ENCODE measurements at places on chromosomes 3 and 15.
A peak's percentile ranks its signal among the peaks of the same experiment; 100 is the strongest.

GRCh38 chr3:127139601-127140500 lies 53.1 kb upstream of the PRR23E start:
- no peak for DNase-seq

DNA sequence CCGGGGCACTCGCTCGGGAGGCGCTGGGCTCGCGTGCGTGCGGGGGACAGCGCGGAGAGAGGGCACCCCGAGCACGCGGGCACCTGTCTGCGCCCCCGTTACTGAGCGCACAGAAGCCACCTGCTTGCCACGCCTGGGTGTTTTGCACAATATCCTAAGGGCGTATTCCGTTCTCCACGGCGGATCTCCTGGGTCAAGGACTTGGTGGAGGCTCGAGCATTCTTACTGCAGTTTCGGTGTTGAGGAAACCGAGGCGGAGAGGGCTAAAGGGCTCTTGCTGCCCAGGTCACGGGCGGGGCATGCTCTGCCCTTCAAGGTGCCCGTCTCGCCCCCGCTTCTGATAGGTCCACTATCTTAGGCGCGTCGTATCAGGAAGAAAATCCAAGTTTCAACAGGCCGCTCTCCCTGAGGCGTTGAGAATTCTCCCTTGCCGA lies 526 bp downstream of the GPD1L start:
- peak; percentile 53 for DNase-seq

DNA sequence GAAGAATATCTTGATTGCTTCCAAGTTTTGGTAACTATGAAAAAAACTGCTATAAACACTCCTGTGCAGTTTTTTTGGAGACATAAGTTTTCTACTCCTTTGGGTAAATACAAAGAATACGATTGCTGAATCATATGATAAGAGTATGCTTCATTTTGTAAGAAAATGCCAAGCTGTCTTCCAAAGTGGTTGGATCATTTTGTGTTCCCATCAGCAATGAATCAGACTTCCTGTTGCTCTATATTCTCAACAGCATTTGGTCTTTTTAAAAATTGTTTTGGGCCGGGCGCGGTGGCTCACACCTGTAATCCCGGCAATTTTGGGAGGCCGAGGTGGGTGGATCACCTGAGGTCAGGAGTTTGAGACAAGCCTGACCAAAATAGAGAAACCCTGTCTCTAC lies 14.5 kb downstream of the BTD start:
- no peak for DNase-seq

DNA sequence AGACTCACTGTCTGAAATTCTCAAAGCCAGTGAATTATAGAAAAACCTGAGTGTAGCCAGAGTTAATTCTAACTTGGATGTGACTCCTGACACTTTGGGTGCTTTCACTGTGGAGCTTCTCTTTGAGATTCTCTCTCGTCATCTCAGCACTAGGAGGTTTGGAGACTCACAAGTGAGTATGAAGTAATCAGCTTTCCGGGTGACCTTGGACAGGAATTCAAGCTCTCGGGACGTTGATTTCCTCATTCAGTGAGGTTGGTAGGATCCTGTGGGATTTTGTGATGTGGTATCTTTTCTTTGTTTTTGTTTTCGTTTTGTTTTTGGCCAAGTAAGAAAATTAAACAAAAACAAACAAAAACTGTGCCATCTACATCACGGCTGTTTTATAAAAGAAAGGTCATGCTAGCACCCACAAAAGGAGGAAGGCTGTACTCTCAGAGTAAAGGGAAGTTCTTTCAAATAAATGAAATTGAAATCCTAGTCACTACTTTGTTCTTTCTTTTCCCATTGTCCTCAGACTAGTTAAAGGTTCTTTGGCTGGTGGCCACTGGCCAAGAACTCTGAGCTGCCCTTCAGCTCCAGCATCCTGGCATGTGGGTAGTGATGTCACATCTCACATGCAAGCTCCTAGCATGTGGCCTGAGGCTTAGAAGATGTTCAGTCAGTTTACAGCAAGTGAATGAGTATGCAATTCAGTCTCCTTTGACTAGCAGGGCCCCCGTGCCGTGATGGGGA lies 263.3 kb upstream of the TPM1 start:
- no peak for DNase-seq

GRCh38 chr3:29466442-29466841 lies 185.6 kb downstream of the RBMS3 start:
- no peak for DNase-seq

DNA sequence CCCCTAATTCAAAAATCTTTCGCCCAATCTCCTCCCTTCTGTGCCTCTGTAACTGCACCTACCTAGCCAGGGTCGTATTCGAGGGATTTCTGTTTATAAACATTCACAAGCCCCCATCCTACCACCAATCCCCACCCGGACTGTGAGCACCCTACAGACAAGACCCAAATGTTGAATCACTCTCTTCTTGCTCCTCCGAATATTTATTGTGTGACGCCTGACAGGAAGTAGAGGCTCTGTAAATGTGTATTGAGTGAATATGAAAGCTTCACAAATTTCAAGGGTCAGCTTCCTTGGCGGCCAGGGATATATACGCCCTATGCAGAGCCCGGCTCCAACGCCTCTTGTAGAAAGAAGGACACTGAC lies 1.6 kb downstream of the BDH1 start:
- DNase-seq = no peak

Measured in cerebellar cortex (tissue), 1 donor.